ENCODE measurements at places on chromosomes 13 and 19.

GRCh38 chr13:85333506-85334020, 465.7 kb downstream of the SLITRK6 start:
- DNase-seq = no peak

- no peak for DNase-seq
Observed at GRCh38 chr13:29733147-29733611, 117.2 kb downstream of the UBL3 start.

GRCh38 chr19:17260842-17261325, 3.7 kb downstream of the USHBP1 start:
- peak; percentile 88 for DNase-seq

GRCh38 chr19:39563408-39563807, 23.4 kb upstream of the EID2 start:
- no peak for DNase-seq

Measured in right lobe of liver (tissue), 6 donors.